ENCODE measurements at places on chromosomes 12 and 14.

- peak; percentile 48 for DNase-seq
Observed at GRCh38 chr12:83823386-83824045, 1089.1 kb downstream of the SLC6A15 start.

DNA sequence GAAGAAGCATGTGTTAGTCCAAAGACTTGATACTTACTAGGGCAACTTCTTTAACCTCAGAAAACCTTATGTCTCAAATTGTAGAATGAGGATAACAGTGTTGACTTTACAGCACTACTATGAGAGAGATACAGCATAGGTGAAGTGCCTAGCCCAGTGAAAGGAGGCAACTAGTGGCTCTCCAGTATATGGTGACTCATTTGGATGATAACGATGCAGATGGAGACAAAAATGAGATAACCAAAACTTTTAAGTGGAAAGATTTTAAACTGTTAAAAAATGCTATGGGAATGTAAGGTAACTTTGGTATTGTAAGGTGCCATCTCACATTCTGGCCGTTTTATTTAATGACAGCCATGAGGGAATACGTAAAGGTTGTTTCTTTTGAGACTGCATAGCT is 2.7 kb downstream of the PHC1 start:
- no peak for DNase-seq

GRCh38 chr12:32455607-32456071 is 56.3 kb downstream of the FGD4 start:
- peak; percentile 45 for DNase-seq

DNA sequence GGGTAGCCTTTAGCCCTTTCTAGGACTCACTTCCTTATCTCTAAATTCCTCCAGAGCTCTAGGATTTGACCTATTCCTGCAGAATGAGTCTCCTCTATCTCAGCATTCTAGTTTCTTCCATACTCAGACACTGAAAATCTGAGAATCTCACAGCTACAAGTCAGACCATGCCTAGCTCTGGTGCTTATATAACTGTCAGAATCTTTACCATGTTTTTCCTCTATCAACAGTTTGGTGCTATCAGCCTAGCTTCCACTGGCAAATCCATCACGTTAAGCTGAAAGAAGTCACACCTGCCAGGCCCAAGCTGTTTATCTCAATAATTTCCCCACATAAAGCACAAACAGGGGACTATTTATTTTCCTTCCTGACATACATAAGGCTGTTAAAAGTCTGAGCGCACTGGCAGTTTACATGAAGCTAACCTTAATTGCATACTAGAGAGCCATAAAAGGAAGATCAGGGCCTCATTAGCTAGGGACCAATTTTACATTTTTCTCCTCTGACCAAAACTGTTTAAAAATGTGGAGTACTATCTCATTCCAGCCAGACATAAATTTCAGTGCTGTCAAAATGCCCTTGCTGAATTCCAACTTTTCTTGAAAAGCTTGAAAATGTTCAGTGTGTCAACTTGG is 270.5 kb downstream of the C12orf75 start:
- no peak for DNase-seq

DNA sequence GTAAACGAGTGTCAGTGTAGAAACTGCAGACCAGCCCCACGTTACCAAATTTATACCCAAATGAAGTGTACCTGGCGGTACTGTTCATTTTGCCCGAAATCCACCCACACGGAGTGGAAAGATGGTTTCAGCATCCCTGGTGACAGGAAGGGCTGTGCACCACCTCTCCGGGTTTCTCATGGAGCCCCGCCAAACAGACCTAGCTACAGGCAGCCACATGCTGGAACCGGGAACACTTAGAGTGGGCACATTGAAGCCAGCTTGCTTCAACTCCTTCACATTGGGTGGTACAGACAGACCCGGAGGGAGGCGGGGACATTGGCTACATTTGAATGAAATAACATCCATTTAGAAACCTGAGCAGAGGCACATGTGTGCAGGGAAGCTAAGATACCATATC is 84.4 kb downstream of the PPP2R5C start:
- no peak for DNase-seq

- DNase-seq: no peak
Observed at GRCh38 chr12:1741154-1741949, 50.5 kb downstream of the ADIPOR2 start.

DNA sequence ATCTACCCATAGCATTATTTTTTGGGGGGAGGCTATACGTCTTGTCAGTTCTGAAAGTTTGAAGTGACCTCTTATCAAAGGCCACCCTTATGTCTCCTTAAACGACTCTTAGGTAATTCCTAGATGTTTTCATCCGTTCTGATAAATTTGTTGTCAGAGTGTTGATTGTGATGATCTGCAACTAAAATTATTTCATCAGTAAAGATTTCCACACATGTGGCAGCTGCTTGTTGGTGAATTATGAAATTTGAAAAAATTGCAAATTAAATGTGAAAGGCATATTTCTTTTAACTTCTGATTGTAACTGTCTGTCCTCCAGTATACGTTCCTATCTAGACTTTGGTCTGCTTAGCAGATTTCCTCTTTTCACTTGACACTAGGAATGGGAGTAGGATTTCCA is 1.4 kb downstream of the ADIPOR2 start:
- DNase-seq: no peak

GRCh38 chr12:106369624-106370346 is 12.2 kb downstream of the POLR3B start:
- no peak for DNase-seq

DNA sequence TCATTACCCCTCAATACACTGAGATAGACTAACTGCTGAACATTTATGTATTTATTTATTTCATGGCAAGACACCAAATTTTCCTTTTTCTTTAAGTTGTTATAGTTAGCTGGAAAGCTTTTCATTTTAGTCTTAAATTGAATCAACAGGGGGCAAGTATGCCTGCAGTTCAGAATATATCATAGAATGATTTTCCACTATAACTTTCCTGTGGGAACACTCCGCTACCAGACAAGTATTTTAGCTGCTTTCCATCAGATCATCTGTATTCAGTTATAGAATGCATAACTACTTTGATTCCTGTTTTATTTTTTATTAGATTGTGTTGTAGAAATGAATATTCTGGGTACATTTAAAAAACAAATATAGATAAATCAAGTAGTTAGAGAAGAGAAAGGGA is 102.0 kb downstream of the SLC6A15 start:
- no peak for DNase-seq

DNA sequence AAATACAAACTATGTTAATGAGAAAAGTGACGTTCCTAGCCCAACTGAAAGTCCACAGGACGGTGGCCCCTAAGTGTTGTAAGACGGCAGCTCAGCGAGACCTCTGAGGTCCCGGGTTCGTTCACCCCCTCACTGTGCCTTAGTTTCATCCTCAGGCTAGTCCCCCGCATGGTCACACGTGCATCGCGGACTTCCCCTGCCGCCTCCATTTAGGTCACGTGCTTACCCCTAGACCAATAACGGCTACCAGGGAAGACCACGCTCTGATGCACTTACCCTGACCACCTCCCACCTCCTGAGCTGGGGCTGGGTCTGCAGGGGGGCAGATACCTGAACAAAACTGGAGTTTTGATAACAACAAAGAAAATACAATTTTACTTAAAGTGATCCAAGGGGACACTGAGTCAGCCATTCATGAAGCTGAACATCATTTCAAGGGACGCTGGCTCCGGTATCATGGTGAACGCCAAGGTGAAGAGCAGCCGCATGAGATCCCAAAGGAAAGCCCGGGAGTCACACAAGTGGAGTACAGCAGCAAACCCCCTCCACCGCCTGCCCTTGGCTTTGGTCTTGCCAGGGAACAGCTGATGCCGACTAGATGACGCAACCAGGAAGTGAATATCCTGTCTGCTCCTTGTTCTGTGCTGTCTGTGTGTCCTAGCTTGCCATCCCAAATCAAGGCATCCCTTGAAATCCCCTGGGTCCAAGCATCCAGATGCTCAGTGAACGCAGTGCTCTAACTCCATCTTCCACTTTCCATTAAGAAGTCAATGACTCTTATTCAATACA is 274.1 kb downstream of the PCNX1 start:
- DNase-seq: no peak

GRCh38 chr12:69262264-69262974 is 23.1 kb downstream of the CPSF6 start:
- DNase-seq: no peak

GRCh38 chr12:122860854-122861586 is 25.8 kb downstream of the HIP1R start:
- DNase-seq: no peak

DNA sequence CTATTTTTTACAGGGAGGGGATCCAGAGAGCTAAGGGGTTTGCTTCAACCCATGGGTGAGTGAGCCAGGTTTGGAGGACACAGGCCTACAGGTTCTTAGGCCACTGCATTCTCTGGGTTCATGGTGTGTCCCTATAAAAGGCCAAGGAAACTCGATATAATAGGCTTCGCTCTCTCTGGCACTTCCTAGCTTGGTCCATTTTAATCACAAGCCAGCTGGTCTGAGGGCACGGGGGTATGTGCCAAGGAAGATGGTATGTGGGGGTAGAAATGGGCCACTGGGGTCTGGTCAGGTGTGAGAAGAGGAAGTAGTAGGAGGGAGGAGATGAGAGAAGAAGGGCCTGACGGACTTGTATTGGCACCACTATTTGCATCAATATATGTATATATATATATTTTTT is 4.9 kb downstream of the ETV6 start:
- no peak for DNase-seq

- DNase-seq: no peak
Observed at GRCh38 chr14:58919217-58919616, 269.2 kb upstream of the DAAM1 start.

DNA sequence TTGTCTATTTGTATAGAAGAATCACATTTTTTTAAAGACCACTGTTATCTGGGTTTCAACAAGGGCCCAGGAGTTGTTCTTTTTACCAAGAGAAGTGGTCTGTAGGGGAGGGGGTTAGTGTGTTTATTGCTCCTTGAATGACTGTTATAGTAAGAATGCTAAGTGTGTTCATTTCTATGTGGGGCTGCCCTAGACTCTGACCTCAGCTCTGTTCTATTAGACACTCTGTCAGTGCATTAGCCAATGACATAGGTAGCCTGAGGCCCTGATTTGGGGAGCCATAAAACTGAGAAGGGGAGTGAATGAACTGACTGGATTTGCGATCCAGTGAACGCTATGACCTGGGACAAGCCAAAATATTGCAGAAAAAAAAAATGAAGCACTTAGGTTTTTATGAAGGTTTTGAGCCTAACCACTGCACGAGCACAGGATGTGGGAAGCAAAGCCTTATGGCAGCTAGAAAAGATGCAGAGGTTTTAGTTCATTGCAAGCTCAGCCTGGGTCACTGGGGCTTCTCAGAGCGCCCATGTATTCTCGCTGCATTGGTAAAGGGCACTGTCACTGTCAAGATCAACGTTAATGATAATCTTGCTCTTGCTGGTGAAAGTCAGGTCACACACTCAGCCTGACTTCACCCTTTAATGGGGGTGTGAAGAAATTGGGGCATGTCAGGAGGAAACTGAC is 63.8 kb downstream of the PRKCH start:
- DNase-seq: no peak

DNA sequence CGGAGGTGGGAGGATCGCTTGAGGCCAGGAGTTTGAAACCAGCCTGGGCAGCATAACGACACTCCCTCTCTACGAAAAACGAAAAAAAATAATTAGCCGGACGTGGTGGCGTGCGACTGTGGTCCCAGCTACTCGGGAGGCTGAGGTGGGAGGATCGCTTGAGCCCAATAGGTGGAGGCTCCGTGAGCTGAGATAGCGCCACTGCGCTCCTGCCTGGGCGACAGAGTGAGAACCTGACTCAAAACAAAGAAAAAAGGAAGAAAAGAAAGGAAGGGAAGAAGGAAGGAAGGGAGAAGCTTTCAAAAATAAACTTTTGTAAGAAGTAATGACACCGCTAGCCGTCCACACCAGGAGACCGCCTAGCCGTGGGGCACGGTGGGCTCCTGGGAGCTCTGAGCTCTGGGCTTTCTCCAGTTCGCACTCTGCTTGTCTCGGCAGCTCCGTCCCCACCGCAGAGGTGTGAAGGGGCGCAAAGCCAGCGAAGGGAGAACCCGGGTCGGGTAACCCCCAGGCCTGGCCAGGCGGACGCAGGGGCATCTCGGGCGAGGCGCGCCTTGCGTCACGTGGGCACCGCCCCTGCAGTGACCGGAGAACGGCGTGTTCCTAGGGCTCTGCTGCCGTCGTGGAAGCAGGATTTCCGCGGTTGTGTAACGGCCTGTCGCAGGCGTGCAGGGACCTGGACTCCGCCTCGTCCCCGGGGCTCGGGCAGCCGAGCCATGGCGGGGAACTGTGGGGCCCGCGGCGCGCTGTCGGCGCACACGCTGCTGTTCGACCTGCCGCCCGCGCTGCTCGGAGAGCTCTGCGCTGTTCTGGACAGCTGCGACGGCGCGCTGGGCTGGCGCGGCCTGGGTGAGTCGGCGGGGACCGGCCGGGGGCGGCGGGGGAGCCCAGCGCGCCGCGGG is at the start of gene IRAK3:
Gene IRAK3, plus strand, starts transcription at position 631 of the 902 bp plus-strand sequence. Its CDS starts 86 bp downstream, at position 717.
- peak; percentile 72 for DNase-seq

All from iPS-NIHi11 (cell line).